Activated naive CD4-positive, alpha-beta T cell treated with anti-CD3 and anti-CD28 coated beads for 36 hours (primary cell): ENCODE measurements at places on chromosomes 16 and 17.

GRCh38 chr16:81705261-81705660, 73.8 kb upstream of the PLCG2 start:
- DNase-seq: no peak

DNA sequence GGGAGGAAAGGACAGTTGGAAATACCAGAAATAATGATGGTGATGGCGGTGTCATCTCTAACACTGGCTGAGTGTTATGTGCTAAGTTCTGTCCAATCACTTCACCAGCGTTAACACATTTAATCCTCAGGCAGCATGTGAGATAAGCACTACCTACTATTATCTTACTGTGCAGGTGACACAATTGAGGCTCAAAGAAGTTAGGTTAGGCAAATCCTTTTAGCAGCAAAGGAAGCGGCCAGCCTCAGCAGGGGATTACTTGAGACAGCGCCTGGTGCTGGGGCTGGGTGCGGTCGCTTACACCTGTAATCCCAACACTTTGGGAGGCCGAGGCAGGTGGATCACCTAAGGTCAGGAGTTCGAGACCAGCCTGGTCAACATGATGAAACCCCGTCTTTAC, 18.7 kb upstream of the DHX8 start:
- DNase-seq: no peak

GRCh38 chr17:7237761-7238419, 1.4 kb downstream of the PHF23 start:
- DNase-seq: peak; percentile 81

GRCh38 chr16:47045459-47045858, 72.0 kb upstream of the DNAJA2 start:
- DNase-seq: no peak

DNA sequence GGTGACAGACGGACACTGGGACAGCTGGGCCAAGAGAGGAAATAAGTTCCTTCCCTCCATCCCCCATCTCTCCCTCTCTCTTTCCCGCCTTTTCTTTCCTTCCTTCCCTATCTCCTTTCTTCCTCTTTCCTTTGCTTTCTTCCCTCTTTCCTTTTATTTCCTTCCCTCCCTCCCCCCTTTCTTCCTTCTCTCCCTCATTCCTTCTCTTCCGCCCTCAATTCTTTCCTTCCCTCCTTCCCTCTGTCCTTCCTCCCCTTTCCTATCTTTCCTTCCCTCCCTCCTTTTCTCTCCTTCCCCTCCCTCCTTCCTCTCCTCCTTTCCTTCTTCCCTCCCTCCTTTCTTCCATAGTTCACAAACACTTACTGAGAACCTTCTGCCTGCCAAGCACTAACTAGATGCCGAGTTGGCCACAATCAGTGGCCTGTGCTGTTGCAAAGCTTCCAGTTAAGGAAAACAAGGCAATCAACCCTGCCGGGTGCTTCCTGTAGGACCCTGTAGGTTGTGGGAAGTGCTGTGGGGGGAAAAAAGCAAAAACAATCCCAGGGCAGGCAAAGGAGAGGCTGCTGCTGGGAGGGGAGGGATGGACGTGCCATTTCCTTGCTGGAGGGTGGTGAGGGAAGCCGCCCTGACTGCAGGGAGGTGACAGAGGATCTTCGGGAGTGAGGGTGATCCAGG, 31.7 kb downstream of the ABCC6 start:
- no peak for DNase-seq

GRCh38 chr17:57779706-57780105, 34.6 kb upstream of the CCDC182 start:
- no peak for DNase-seq

GRCh38 chr16:81720973-81721906, 57.9 kb upstream of the PLCG2 start:
- no peak for DNase-seq

DNA sequence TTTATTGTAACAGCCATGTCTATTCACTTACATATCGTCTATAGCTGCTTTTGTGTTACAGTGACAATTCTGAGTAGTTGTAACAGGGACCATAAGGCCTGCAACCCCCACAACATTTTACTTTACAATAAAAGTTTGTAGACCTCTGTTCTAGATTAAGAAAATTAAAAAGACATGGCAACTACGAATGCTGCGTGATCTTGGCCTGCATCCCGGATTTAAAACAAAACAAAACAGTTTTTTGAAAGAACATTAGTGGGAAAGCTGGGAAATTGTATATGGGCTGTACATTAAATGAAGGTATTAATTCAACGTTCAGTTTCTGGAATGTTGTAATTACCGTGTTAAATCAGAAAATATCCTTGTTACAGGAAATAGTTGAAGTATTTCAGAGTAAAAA, 64.1 kb downstream of the RMI2 start:
- DNase-seq: no peak

DNA sequence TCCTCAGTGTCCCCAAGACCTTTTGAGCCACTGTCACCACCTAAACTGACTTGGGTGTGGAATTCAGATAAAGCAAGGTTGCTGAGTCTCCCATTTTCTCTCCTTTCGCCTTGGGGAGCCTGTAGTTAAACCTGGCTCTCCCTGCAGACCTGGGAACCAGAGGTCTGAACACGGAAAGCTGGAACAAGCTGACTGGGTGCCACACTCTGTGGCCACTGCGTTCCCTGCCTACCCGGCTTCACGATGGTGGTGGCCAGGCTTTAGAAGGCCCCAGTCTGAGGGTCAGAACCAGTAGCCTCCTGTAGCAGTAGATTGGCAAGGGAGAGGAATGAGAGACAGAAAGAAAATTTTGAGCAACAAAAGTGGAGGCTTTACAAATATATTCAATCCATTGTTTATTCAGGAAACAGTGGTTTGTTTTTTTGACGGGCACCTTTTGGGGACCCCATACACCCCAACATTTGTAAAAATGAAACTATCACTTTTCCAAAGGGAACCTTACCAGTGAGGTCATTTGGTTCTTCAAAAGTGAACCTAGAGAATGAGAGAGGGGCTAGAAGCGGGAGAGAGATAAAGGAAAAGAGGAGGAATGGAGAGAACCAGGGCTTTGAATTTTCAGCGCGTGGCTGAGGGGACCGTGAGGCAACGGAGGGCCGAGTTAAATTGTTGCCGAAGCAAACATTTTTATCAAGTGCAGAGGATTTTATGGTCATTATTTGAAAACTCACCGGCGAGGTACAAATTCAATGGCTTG, 1.8 kb upstream of the HOXB8 start:
- no peak for DNase-seq

- DNase-seq: no peak
Observed at GRCh38 chr17:75008373-75008772, 4.1 kb upstream of the MRPL58 start.

DNA sequence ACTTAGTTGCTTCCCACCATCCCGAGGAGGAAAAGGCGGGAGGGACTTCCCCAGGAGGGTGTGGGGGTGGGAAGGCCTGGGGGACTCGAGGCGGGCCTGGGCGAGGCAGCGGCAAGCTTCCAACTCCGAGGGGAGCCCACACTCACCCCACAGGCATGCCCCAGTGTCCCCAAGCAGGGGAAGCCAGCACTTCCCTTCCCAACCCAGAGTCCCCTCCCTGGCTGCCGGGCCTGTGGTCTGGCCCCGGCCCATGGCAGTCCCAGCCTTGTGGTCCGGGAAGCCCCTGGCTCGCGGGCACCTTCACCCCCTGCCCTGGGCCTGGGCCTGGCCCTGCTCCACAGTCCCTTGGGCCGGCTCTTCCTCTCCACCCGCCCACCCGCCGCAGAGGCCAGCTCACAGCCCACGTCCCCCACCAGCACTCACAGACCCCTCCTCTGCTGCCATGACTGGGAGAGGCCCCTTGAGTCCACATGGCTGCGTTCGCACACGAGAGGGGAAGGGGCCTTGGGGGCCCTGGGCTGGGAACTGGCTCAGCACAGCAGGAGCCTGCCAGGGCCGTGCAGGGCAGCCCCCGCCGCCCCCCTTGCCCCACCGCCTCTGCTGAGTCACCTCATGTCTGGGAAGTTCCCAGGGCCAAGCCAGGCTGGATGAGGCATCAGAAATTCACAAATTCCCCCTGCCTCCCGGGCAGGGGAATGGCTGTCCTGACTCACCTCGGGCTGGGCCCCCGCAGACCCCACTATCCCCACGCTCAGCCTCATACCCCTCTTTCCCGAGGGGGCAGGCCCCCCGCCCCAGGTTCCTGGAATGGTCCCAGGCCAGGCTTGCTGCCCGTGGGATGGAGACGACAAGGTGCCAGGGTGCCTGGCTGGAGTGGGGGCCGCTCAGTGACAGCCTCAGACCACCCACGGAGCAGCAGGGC, 27.8 kb downstream of the BAHCC1 start:
- DNase-seq: no peak

GRCh38 chr17:76543482-76543825, 3.6 kb downstream of the PRCD start:
- no peak for DNase-seq

- DNase-seq: no peak
Observed at GRCh38 chr17:73272906-73273218, 11.2 kb upstream of the CPSF4L start.

DNA sequence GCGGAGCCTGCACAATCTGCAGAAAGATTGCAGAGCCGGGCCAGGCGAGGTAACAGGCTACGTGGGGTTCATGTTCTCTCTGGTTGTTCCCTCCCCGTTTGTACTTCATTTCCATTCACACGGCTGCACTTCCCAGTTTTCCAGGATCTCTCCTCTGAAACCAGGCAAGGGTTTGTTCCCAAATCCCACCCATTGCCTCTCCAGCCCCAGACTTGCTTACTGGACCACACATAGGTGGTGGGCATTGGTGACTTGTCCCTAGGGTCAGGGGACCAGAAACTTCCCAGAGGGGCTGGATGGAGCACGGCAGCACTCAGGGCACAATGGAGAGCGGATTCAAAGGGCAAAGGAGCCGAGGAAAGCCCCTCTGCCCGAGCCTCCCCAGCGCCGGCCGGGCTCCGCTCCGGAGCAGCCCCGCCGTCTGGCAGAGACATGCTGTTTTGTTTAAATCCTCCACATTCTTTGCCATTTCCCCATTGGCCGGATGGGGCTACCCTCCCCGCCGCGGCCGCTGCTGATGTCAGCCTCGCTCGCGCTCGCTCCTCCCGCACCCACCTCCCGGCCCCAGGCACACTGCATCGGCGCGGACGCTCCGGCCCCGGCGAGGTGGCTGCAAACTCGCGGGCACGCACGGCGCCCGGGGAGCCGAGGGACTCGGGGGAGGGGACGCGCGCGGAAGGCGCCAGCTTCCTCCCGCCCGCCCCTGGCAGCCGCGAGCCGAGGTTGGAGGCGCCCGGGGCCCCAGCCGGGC, at the start of gene PITPNC1:
Gene PITPNC1, plus strand, starts transcription at position 545 of the 751 bp plus-strand sequence.
- peak; percentile 90 for DNase-seq

DNA sequence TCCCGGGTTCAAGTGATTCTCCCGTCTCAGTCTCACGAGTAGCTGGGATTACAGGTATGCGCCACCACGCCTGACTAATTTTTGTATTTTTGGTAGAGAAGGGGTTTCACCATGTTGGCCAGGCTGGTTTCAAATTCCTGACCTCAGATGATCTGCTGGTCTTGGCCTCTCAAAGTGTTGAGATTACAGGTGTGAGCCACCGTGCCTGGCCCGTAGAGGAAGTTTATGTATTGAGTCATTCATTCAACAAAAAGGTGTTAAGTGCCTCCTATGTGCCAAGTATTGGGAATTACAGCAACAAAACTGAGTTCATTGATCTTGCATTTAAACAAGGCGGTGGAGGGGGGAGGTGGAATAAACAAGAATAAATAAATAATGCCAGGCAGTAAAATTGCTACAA, 10.2 kb upstream of the CNOT1 start:
- no peak for DNase-seq

- DNase-seq: peak; percentile 68
Observed at GRCh38 chr17:13002761-13003453, 14.9 kb downstream of the ELAC2 start.

DNA sequence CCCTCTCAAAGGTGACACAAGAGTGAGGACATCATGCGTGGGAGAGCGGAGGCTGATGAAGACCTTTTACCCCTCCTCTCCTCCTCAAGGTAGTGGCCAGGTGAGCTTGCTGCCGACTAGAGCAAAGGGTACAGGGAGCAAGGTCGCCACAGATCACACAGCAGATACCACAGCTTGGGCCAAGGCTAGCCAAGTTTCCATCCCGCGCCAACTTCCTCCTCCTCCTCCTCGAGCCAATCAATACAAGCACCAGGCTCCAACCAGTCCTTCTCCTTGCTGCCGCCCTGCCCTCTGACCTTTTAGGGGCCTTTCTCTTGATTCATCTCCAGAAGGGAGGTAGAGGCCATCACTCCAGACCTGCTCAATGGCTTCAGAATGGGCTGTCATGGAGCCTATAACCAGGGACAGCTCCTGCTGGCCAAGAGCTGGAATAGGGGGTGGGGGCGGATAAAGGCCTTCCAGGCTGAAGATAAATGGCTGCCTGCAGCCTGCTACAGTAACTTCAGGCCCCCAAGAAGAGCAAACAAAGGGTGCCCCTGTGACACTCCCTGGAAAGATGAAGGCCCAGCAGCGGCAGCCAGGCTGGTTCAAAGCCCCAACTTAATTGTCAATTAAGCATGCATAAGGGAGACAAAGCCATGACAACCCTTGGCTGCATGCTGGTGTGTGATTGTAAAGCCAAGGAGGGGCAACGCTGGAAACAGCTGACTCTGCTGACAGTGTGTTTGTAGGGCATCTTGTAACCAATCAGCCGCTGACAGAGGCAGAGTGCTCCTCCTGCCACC, 17.8 kb downstream of the HNF1B start:
- DNase-seq: no peak

- no peak for DNase-seq
Observed at GRCh38 chr17:51818777-51819176, 339.7 kb downstream of the CA10 start.

- no peak for DNase-seq
Observed at GRCh38 chr16:84391151-84392030, 23.1 kb downstream of the ATP2C2 start.

- DNase-seq: no peak
Observed at GRCh38 chr17:61532826-61533225, 58.2 kb downstream of the NACA2 start.

GRCh38 chr17:68205808-68206720, 41.8 kb upstream of the AMZ2 start:
- no peak for DNase-seq

DNA sequence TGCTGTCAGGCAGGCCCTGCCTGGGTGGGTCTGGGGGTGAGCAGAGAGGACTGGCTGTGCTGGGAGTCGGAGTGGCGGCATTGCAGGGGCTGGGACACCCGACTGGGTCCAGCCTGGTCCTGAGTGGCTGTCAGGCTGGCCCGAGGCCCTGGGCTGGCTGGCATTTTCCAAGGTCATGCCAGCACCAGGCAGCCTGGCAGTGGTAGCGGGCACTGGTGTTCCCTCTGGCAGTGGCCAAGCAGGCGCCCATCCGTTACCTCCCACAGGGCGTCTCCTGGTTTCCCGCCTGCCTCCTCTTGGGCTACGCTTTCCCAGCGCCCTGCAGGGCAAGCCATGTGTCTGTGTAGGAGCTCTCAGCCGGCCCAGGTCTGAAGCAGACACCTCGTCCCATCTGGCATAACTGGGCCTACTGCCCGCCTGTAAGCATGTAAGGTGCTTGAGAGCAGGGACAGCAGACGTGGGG, 5.7 kb upstream of the PKMYT1 start:
- DNase-seq: no peak
